ENCODE measurements at places on chromosomes 2 and 18.

DNA sequence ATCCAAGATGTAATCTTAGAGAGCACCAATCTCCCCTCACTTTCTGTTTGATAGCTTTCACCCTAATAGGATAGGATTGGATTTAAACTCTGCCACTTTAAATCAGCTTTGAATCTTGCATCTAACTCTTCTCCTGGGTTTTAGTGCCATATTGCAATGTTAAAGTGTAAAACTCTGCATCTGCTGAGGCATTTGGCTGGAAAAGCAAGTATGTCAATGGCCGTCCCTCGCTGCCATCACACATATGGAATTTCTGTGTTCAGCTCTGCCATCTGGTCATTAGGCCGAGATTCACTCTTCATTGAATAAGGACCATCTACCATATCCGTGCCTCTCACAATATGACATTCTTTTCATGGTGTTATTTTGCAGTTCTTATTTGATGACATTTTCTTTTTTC is 728.1 kb upstream of the PIK3C3 start:
- DNase-seq = no peak

GRCh38 chr2:22991844-22992243 is 393.1 kb upstream of the KLHL29 start:
- DNase-seq = no peak

- DNase-seq = peak; percentile 37
Measured at GRCh38 chr2:26298638-26299393, 47.1 kb upstream of the SELENOI start.

DNA sequence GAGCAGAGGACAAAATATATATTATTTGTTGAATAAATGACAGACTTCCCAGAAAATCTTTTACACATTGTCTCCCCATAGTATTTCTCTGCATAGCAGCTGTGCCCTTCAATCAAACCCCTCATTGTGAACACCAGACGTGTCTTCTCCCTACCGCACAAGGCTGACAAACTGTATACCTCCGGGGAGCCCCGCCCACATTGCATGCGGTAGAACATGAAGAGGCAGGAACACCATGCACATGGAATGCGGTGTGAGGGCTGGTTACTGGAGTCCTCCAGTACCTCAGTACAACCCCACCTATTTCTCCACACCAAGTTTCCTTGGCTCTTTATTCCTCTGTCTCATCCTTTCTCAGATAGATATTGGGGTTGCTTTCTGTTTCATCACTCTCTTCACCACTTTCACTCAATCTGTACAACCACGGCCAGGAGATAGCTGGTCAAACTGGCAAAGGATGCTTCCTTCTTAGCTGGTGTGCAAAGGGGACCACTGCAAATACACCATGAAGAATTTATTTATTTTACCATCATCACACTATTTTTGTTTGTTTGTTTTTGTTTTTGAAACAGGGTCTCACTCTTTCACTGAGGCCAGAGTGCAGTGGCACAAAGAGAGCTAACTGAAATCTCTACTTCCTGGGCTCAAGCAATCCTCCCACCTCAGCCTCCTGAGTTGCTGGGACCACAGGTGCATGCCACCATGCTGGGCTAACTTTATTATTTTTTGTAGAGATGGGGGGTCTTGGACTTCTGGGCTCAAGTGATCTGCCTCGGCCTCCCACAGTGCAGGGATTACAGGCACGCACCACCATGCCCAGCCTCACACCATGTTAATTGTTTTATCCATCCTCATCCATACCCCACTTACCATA is 2.3 kb upstream of the NBAS start:
- DNase-seq = no peak

- DNase-seq = no peak
Measured at GRCh38 chr2:203301667-203302066, 26.5 kb upstream of the ABI2 start.

DNA sequence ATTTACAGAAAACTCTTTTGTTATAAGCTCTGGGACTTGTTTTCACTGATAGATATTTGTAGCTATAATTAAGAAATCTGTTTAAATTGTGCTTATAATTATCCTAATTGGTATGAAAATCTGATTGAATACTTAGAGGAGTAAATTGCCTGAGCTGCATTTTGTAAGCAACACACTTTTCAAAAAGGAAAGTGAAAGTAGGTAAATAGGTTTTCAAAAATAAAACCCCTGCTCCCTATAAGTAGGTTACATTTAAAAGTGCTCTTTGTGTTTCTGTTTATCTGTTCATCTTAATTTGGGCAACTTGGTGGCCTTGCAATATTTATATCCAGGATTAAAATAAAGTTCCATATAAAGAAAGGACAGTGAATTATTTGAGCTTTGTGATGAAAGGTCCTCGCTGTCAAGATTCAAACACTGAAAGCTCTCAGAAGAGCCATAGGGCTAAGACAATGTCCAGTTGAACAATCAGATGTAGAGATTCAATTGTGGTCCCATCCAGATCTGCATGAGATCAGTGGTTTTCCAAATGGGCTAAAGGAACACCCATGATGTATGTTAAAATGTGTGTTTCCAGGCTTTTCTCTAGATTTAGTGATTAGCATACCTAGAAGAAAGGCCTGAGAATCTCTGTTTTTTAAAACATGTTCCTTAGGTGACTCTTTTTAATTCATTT is 371.6 kb downstream of the RPRM start:
- DNase-seq = no peak

DNA sequence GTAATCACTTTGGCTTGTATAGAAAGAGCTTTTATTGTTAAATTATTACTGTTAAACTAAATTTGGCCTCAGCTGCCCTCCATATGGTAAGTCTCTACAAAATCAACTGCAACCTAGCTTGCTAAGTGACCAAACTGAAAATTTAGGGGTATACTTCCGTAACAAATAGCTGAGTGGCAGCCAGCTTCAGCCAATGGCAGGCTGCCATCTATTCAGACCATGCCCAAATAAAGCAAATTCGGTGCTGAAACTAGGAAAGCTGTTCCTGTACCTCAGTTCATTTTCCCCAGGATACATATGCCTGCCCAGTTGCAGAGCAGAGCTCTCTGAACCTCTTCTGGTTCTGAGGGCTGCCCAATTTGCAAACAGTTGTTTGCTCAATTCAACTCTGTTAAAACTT is 94.8 kb downstream of the EML6 start:
- no peak for DNase-seq

DNA sequence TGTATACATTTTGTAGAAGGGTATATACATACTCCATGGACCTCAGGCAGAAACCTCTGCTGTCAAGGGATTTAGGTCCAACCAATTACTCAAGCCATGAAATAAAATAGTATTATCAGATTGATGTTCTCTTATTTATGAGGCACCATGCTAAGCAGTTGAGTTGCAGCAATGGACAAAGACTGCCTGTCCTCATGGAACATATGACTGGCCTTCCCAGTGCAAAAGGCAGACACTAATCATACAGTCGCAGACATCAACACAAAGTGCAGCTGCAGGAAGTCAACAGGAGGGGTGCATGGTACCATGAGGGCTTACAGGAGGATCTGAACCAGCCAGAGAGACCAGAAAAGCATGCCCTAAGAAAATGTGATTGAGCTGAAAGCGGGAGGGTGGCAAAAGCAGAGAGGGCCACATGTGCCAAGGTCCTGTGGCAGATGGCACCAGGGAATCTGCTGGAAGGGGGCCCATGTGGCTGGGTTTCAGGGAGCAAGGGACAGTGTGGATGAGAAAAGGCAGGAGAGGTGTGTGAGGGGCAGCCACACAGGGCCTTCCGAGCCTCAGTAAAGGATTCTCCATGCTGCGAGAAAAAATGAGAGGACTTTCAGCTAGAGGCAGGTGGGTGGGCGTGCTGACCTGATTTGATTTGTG is 61.4 kb upstream of the RNF152 start:
- no peak for DNase-seq

- no peak for DNase-seq
Measured at GRCh38 chr2:68377137-68377780, 12.2 kb downstream of the PLEK start.

DNA sequence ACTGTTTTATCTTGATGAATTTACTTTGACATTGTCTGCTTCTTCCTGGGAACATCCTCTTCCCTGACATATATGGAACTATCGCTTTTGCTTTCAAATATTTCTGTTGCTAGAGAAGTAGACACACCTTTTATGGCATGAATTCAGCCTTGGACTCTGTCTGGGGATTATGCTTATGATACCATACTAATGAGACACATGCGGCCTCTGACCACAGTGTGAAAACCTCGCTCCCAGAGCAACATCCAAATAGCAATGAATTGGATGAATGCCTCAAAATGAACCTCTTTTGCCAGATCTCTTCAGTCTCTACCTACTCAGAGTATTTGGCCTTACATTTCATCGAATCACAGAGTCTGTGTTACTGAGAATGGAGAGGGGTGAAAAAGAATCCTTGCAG is 70.9 kb downstream of the PIEZO2 start:
- DNase-seq = no peak

GRCh38 chr2:130264501-130264900 is 66.3 kb upstream of the TUBA3E start:
- no peak for DNase-seq

GRCh38 chr18:5997361-5997760 is 102.0 kb upstream of the TMEM200C start:
- no peak for DNase-seq

GRCh38 chr2:9322576-9322975 is 100.8 kb downstream of the ITGB1BP1 start:
- DNase-seq = no peak

- DNase-seq = no peak
Measured at GRCh38 chr2:45176390-45176789, 167.1 kb upstream of the SIX2 start.

- no peak for DNase-seq
Measured at GRCh38 chr18:24924066-24924716, 427.8 kb downstream of the ZNF521 start.

DNA sequence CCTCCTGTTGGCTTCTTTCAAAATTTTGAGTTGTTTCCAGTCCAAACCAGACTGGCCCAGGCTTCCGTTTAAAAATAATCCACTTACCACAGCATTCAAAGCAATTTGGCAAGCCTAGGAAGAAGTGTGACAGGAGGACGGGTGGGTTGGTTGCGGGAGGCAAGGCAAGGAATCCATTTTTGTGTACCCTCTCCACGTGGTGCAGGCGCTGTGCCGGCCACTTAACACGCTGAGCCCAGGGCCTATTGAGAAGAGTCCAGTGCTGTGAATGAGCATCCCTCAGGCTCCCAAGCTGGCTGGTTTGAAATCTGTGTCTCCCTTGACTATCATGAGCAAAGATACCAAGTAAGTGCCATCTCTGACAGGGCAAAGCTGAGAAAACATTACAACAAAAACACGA is 160.9 kb downstream of the NCKAP5 start:
- DNase-seq = no peak

DNA sequence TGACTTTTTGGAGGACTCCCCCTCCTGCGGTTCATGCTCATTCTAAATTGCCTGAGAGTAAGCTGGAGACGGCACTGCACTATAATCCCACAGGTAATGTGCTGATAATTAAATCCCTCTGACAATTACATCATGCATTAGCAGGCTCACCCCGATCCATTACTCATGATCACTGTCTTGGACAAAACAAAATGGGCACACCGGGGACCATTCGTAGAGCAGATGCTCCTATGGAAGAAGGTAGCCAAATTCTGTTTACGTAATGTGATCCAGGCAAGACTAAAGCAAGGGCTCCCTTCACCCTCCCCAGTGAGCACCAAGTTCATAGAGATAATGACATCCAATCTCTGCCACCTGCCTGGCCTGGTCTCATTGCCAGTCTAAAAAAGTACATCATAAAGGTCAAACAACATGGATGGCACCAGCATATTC is 657.1 kb upstream of the SOX11 start:
- no peak for DNase-seq

DNA sequence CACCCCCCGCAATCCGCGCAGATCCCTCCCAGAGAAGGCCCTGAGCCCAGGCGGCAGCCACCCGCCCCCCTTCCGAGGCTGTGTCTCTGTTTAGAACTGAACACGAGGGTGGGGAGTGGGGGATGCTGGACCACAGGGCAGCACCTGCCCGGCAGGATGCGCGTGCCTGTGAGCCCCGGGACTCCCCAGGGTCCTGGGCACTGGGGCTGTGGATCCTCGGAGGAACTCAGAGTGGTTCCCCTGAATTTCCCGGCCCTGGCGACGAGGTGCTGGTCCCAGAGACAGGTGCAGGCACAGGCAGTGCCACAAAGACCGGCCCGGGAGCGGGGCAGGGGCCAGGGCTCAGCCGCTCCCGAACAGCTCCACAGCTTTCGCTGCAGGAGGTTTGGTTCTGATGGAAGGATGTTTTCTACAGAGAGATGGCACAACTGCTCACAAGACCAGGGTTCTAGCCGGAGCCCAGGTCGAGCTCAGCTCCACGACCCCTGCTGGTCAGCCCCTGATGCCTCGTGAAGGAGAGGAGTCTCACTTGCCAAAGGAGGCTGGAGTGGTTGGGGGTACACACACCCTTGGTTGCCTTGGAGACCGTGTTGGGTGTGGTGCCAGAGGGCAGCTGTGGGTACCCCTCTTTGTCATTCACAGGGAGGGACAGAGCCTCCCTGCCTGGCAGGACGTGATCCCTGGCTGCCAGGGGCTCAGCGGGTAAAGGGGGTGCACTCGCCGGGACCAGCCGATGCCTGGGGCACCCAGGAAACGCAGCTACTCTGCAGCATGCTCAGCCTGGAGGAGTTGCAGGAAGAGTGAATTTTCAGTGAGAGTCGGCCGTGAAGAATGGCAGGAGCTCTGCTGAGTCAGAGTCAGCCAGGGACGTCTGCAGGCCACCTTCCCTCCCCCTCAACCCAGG is 4.4 kb upstream of the NEU4 start:
- no peak for DNase-seq

GRCh38 chr2:240426845-240427721 is 8.4 kb upstream of the GPC1 start:
- no peak for DNase-seq

- DNase-seq = no peak
Measured at GRCh38 chr2:190468814-190469569, 60.8 kb downstream of the MFSD6 start.

DNA sequence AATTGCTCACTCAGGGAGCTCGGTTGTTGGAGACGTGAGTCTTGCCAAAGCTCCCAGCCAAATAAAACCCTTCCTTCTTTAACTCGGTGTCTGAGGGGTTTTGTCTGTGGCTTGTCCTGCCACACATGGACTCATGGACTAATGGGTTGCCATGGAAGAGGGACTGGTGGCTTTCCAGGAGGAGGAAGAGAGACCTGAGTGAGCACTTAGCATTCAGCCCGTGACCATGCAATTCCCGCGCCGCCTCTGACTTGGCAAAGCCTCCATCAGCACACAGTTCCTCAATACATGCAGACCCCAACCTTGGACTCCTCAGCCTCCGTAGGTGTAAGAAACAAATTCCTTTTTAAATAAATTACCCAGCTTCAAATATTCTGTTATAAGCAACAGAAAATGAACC is 57.3 kb upstream of the TMEM18 start:
- DNase-seq = no peak

- DNase-seq = no peak
Measured at GRCh38 chr2:26938399-26939118, 31.9 kb upstream of the MAPRE3 start.

GRCh38 chr2:125745514-125745913 is 910.4 kb upstream of the GYPC start:
- DNase-seq = no peak

DNA sequence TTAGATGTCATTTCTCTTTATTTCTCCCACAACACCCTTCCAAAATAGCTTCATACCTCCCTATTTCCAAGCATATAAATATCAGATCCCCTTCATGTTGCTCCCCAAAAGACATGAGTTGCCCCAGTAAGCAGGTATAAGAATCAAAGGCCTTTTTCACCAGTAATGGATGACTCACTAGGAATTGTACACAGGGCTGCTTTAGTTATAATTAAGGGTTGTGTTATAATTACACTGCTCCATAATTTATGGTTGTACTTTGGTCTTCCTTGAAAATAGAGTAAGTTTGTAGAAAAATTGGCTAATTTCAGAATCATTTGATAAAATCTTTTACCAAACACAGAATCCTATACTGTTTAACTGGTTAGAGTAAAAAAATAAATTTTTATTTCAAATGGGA is 8.8 kb upstream of the AQP4 start:
- no peak for DNase-seq
